T-cell (primary cell): ENCODE measurements at places on chromosomes 3 and 15. TPM values are rescaled to one million over a fixed set of nuclear protein-coding genes. Genes with fewer than 3 reads are reported as not detected.
A peak's percentile ranks its signal among the peaks of the same experiment; 100 is the strongest.

GRCh38 chr3:67048715-67049074 lies 50.6 kb downstream of the KBTBD8 start:
- H3K4me3 ChIP-seq = no peak overlapping the region
- H3K36me3 ChIP-seq = no peaks in the 10 kb centered on the region
- H3K27ac ChIP-seq = no peak overlapping the region
- no peaks in the 10 kb centered on the region for H3K4me1 ChIP-seq

DNA sequence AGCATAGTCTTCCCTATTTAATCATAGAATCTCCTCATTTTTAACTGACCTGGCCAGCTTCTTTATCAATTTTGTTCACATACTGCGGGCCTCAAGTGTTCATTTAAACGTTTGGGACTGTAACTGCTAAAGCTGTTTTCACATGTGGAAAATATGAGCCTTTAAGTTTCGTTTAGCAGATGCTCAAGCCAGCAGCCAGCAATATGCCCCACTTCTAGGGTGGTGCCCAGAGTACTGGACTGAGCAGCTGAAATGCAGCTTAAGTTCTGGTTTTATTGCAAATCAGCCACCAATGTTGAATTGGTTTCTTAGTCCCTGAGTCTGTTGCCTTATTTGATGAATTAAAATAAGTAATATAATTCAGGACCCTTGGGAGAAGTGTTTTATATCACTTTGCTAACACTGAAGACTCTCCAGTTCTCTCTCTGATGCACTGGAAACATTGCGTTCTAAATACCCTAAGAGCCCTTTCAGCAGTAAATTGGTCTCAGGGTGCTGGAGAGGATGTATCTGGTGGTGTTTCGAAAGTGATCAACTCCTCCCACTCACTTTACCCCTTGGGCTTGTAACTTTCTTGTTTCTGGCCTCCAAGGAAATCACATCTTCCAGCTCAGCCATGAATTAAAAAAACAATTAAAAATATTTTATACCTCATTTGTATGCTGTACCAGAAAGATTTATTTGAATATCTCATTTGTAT lies 61.7 kb downstream of the B3GALNT1 start:
- H3K4me3 ChIP-seq = no peak overlapping the region
- H3K27me3 ChIP-seq = no peaks in the 10 kb centered on the region
- H3K4me1 ChIP-seq = no peaks in the 10 kb centered on the region
- DNase-seq = no peak
- no peak overlapping the region for H3K27ac ChIP-seq

DNA sequence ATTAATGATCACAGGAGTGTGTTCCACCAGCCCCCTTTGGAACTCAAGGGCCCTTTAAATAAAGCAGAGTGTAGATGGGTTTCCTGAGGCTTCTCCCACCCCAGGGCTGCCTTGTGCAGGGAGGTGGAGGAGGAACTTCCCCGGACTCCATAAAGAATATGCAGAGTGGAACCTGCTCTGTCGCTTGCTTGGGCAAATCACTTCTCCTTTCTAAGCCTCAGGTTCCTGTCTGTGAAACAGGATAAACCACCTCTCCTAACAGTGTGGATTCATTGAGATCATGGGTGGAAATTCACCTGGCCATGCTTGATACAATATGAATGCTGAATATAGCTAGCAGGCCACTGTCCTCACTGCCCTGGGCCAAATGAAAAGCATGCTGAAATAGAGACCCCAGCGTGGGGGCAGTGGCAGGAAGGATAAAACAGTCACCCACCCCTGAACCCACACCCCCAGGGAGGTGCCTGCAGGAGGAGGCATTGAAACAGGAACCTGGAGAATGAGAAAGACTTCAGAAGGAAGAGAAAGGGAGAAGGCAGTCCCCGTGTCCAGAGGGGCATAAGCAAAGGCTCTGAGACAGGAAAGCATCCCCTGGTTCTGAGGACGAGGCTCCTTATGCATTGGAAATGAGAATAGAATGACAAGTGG lies 41.1 kb upstream of the CHRNB4 start:
- no peaks in the 10 kb centered on the region for H3K4me1 ChIP-seq
- no peaks in the 10 kb centered on the region for H3K27me3 ChIP-seq
- no peak overlapping the region for H3K4me3 ChIP-seq
- H3K36me3 ChIP-seq = no peaks in the 10 kb centered on the region
- DNase-seq = no peak
- no peak overlapping the region for H3K27ac ChIP-seq

TNFSF10 gene
- total RNA-seq = 40.2 TPM

C3orf49 gene
- not detected for total RNA-seq

TM4SF4 gene
- not detected for total RNA-seq

RARRES1 gene
- total RNA-seq = not detected

IL12A gene
- 2.8 TPM for total RNA-seq

PRTG gene
- total RNA-seq = 0.16 TPM

DNA sequence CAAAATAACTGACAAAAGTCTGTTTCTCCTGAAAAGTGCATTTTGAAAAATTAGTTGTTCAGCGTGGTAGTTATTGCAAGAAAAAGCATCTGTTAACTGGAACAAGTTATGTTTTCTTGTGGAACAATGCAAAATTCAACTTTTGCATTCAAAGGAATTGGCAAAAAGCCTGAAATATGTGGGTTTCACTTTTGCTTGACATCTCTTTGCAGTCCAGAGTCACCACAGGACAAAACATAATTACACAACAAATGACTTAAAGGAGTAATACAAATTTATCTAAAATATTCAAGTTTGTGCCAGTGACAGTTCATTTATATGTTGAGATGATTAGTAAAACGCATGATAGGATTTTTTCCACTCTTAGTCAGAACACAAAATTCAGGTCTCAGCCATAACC lies 96.3 kb upstream of the P2RY1 start:
- no peak for DNase-seq
- H3K27ac ChIP-seq = no peak overlapping the region
- no peaks in the 10 kb centered on the region for H3K4me1 ChIP-seq

DNAJA4 gene
- total RNA-seq = 43.6 TPM

DNA sequence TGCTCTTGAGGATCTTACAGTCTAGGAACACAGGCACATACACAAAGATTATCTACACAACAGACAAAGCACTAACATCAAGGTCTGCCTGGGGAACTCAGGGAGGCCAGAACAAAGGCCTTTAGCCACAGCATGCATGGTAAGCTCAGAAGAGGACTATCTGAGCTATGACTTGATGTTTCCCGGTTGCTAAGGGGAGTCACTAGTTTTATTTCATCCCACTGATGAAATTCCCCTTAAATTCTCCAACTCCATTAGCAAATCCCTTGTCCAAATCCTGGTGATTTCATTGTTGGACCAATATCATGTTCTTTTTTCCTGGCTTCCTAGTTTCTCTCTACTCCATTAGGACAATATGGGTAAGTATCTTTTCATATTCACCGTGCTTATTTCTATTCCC lies 23.3 kb downstream of the FBN1 start:
- no peaks in the 10 kb centered on the region for H3K4me1 ChIP-seq
- no peak for DNase-seq

DNA sequence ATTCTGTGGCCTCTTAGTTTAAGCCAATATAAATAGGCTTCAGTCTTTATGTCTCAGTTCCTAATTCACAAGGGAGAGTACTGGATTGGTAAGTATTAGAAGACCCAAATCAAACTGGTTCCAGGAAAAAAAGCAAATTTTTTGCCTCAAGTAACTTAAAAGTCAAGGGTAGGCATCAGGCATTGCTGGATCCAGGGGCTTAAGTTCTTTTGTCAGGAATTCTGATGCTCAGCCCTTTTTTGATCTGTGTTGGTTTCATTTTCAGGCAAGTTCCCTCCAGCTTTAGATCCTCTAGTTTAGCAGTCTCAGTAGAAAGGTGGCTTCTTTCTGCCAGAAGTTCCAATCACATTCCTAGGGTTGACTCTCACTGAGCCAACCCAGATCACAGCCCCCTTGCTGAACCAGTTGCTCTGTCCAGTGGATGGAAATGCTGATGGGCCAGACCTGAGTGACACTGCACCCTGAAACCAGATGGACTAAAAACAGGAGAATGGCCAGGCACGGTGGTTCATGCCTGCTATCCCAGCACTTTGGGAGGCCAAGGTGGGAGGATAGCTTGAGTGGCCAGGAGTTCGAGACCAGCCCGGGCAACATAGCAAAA lies 253.5 kb downstream of the SHQ1 start:
- DNase-seq = no peak
- no peaks in the 10 kb centered on the region for H3K36me3 ChIP-seq
- no peak overlapping the region for H3K4me3 ChIP-seq
- H3K27me3 ChIP-seq = no peaks in the 10 kb centered on the region

DNA sequence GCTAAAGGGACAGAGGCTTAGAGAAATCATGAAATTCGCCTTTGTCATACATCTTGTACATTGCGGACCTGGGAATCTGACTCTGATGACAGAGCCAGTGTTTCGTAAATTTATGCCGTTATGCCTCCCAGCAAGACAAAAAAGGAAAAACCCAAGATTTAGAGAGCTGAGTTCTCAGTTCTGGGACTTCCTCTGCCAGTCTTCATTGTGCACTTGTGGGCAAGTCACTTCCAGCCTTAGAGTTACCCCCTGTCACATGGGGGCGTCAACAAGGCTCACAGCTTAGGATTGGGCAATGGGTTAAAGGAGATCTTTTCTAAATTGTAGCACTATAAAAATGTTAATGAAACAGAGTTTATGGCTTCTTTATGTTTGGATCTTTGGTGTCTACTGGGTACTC lies 41.9 kb upstream of the MITF start:
- no peak for DNase-seq
- no peaks in the 10 kb centered on the region for H3K36me3 ChIP-seq
- no peaks in the 10 kb centered on the region for H3K4me1 ChIP-seq
- H3K27me3 ChIP-seq = no peaks in the 10 kb centered on the region
- H3K27ac ChIP-seq = no peak overlapping the region
- H3K4me3 ChIP-seq = no peak overlapping the region

CPN2 gene
- total RNA-seq = 0.13 TPM

DNA sequence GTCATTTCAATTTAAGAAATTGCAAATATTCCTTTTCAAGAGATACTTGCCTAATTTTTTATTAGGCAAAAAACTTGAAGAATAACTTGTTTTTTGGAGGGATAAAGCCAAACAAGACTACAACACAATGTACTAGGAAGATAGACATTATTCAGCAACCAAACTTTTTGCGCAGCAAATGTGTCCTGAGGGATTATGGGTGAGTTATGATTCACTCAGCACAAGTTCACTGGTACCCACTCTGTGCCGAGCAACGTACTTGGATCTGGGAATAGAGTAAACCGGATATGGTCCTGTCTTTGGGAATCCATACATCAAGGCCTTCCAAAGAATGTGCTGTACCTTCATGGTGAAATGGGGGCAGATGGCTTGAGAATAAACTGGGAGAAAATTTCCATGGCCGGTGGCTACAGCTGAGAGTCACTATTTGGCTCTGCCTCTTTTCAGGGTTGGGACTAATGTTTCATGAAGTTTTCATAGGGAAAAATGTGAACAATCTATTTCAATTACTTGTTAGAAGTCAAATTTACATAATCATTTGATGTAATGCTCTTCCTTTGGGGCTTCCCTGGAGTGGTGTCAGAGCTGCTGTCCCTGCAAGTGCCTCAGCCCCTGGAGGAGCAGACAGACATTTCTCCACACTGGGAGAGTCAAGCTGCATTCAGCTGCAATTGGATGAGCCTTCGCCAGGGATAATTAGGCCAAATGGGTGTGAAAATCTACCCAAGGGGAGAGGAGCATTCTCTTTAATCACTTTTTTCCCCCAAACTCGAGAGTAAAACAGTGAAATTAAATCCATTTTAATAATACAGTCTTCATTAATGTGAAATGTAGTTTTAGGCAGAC lies 315.2 kb downstream of the CLSTN2 start:
- H3K36me3 ChIP-seq = no peaks in the 10 kb centered on the region
- no peaks in the 10 kb centered on the region for H3K4me1 ChIP-seq
- no peak for DNase-seq
- peaks cover 5% of the 10 kb centered on the region for H3K27me3 ChIP-seq
- H3K27ac ChIP-seq = no peak overlapping the region
- no peak overlapping the region for H3K4me3 ChIP-seq

DNA sequence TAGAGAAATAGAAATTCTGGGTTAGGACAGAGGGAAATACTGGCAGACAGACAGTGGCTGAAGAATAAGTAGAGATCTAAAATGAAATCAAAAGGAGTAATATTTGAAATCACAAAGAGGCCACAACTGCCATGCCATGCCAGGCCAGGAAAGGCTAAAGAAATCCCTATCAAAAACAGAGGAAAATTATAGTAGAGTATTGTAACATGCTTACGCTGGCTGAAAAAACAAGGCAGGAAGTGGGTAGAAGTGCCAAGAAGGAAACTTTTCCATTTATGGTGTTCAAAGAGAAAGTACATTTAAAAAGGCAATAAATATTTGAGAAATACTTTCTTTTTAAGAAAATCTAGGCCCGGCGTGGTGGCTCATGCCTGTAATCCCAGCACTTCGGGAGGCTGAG lies 415.7 kb downstream of the PLCL2 start:
- H3K36me3 ChIP-seq = no peaks in the 10 kb centered on the region

GRCh38 chr3:139629033-139629432 lies 48.7 kb downstream of the NMNAT3 start:
- H3K27ac ChIP-seq = no peak overlapping the region
- no peaks in the 10 kb centered on the region for H3K4me1 ChIP-seq
- no peaks in the 10 kb centered on the region for H3K27me3 ChIP-seq

GRCh38 chr3:36372534-36372935 lies 7.8 kb upstream of the STAC start:
- H3K27me3 ChIP-seq = no peaks in the 10 kb centered on the region
- no peaks in the 10 kb centered on the region for H3K4me1 ChIP-seq
- no peak overlapping the region for H3K4me3 ChIP-seq
- H3K36me3 ChIP-seq = no peaks in the 10 kb centered on the region
- H3K27ac ChIP-seq = no peak overlapping the region

TMC3 gene
- not detected for total RNA-seq

GRCh38 chr3:65238652-65239051 lies 550.9 kb upstream of the ADAMTS9 start:
- DNase-seq = no peak
- no peak overlapping the region for H3K4me3 ChIP-seq
- H3K36me3 ChIP-seq = no peaks in the 10 kb centered on the region
- H3K27me3 ChIP-seq = no peaks in the 10 kb centered on the region
- H3K27ac ChIP-seq = no peak overlapping the region

DNA sequence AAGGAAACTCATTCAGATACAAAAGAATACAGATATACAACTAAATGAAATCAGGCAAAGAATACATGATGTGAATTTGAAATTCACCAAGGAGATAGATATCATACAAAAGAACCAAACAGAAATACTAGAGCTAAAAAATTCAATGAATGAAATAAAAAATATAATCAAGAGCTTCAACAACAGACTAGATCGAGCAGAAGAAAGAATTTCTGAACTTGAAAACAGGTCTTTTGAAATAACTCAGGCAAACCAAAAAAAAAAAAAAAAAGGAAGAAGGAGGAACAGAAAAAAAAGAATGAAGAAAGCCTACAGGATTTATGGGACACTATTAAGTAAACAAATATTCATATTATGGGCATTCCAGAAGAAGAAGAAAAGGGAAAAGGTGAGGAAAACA lies 137.8 kb downstream of the DMXL2 start:
- no peaks in the 10 kb centered on the region for H3K36me3 ChIP-seq
- no peak overlapping the region for H3K27ac ChIP-seq
- no peaks in the 10 kb centered on the region for H3K4me1 ChIP-seq

GCHFR gene
- total RNA-seq = 28.4 TPM

CELF6 gene
- 5.6 TPM for total RNA-seq

DNA sequence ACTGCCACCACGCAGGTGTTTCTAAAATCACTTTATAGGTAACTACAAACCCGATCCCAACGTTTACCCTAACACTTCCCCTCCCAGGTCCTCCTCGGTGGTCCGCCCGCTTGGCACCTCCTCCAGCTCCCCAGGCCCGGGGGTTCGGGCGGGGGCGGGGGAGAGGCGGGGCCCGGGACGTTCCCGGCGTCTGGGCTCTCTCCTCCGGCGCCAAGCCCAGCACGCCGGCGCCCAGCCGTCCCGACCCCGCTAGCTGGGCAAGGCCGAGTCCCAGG lies 562 bp downstream of the CGGBP1 start:
- no peaks in the 10 kb centered on the region for H3K36me3 ChIP-seq
- peaks cover 41% of the 10 kb centered on the region for H3K4me1 ChIP-seq
- H3K27ac ChIP-seq = peak overlapping the region; percentile 89
- H3K4me3 ChIP-seq = peak overlapping the region; percentile 82
